ENCODE measurements at places on chromosomes 2 and 18. TPM values are rescaled to one million over a fixed set of nuclear protein-coding genes. Genes with fewer than 3 reads are reported as not detected.

Gene LYG2
- total RNA-seq: 1.7 TPM

Gene TLX2
- not detected for total RNA-seq

Gene GAREM1
- 1.2 TPM for total RNA-seq

Gene OSR1
- 0.26 TPM for total RNA-seq

Gene WDR54
- 34.1 TPM for total RNA-seq

Gene RAX
- total RNA-seq: not detected
